ENCODE measurements at places on chromosomes 11 and 22. TPM values are rescaled to one million over a fixed set of nuclear protein-coding genes. Genes with fewer than 3 reads are reported as not detected.

Gene MMP3
- total RNA-seq, result not detected

Gene SEPTIN3
- total RNA-seq, result 0.67 TPM

Gene IFTAP
- total RNA-seq, result not detected

Gene SGSM1
- 2.9 TPM for total RNA-seq

Gene KRTAP5-1
- not detected for total RNA-seq

Gene CYB5R2
- total RNA-seq, result not detected

GRCh38 chr22:31173386-31174145, 13.6 kb downstream of the RNF185 start:
- no peak overlapping the region for H3K4me3 ChIP-seq
- DNase-seq, result no peak
- H3K4me1 ChIP-seq, result peaks cover 3% of the 10 kb centered on the region
- H3K27ac ChIP-seq, result no peak overlapping the region
- H3K36me3 ChIP-seq, result peaks cover 19% of the 10 kb centered on the region

DNA sequence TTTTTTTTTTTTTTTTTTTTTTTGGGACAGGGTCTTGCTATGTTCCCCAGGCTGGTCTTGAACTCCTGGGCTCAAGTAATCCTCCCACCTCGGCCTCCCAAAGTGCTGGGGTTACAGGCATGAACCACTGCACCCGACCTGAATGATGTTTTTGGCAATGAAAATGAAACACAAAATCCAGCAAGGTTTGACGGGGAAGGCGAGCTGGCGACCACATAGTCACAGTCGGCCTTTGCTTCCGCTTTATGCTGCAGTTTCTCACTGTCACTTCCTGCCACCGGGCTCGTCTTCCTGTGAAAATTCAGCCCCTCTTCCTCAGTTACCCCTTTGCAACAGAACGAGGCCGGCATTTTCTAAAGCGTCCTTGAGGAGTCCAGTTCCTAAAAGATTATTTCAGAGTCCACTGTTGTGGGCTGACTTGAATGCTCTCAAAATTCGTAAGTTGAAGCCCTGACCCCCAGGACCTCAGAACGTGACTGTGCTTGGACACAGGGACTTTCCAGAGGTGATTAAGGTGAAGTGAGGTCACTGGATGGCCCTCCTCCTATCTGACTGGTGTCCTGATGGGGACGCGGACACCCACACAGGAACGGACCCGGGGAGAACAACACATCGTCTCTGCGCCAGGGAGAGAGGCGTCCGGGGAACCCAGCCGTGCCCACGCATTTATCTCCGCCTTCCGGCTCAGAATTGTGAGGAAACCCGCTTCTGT, 2.9 kb upstream of the BID start:
- H3K27me3 ChIP-seq, result no peaks in the 10 kb centered on the region
- peak overlapping the region; percentile 92 for H3K27ac ChIP-seq
- no peaks in the 10 kb centered on the region for H3K36me3 ChIP-seq

GRCh38 chr11:76335842-76336241, 45.1 kb downstream of the THAP12 start:
- no peak for DNase-seq
- no peaks in the 10 kb centered on the region for H3K36me3 ChIP-seq
- H3K27ac ChIP-seq, result no peak overlapping the region
- no peaks in the 10 kb centered on the region for H3K4me1 ChIP-seq
- no peak overlapping the region for H3K4me3 ChIP-seq

GRCh38 chr11:85774256-85775101, 36.5 kb downstream of the SYTL2 start:
- no peak for DNase-seq
- no peaks in the 10 kb centered on the region for H3K36me3 ChIP-seq
- peaks cover 2% of the 10 kb centered on the region for H3K27me3 ChIP-seq
- H3K4me1 ChIP-seq, result peaks cover 9% of the 10 kb centered on the region
- no peak overlapping the region for H3K27ac ChIP-seq
- no peak overlapping the region for H3K4me3 ChIP-seq

DNA sequence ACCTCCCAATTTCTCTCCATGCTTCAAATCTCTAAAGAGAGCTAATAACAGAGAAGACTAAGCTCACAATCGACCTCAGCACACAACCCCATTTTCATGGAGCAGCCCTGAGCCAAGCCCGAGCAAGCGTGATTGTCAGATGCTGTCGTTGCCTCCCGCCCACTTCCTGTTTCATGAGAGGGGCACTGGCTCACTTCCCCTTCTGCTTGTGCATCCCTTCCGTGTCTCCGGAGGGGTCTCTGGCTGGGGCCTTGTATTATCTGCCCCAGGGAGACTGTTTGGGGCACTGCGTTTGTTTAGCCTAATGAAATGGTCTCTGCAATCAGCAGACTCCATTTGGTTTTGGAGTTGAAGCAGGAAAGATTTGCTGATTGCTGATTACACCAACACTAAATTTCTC, 181.3 kb upstream of the SEZ6L start:
- H3K27me3 ChIP-seq, result peaks cover 4% of the 10 kb centered on the region
- no peak overlapping the region for H3K4me3 ChIP-seq
- H3K4me1 ChIP-seq, result no peaks in the 10 kb centered on the region
- H3K27ac ChIP-seq, result no peak overlapping the region
- DNase-seq, result no peak

All from CD4-positive, CD25-positive, alpha-beta regulatory T cell (primary cell).